Glutamatergic neuron (in vitro differentiated cells): ENCODE measurements at places on chromosomes 16 and 17. TPM values are rescaled to one million over a fixed set of nuclear protein-coding genes. Genes with fewer than 3 reads are reported as not detected.

DNA sequence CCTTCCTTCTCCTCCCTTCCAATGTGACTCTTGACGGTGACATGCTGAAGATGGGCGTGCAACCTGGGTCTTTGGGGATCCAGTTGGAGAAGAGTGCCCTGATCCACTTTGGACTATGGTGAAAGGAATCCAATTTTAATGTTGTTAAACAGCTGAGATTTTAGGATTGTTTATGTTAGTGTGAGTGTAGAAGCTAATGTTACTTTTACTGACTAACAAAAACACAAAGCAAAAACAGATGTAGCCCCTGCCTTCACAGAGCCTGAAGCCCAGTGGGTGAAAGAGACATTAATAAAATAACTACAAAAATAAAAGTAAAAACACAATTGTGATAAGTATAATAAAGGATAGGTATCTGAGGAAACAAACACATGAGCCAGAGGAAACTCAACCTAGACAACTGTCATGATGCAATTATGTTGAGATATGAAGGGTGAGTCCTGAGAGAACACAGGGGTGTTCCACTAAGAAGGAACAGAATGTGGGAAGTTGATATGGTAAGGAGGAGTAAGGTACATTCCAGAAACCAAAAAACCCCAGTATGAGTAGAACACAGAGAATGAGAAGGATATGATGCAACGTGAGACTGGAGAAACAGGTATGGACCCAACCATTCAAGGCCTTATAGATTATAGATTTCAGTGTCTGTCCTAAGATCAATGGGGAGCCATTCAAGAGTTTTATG, 115.1 kb upstream of the PMFBP1 start:
- H3K27ac ChIP-seq, result no peak overlapping the region
- no peaks in the 10 kb centered on the region for H3K36me3 ChIP-seq
- DNase-seq, result no peak
- no peak overlapping the region for H3K4me3 ChIP-seq

GRCh38 chr16:17926866-17927399, 409.6 kb downstream of the NPIPA8 start:
- H3K4me3 ChIP-seq, result no peak overlapping the region
- no peak overlapping the region for H3K27ac ChIP-seq
- H3K27me3 ChIP-seq, result no peaks in the 10 kb centered on the region

GRCh38 chr16:66291833-66292232, 74.7 kb upstream of the CDH5 start:
- no peaks in the 10 kb centered on the region for H3K36me3 ChIP-seq
- H3K4me1 ChIP-seq, result no peaks in the 10 kb centered on the region
- H3K27me3 ChIP-seq, result peaks cover 2% of the 10 kb centered on the region

- H3K36me3 ChIP-seq, result no peaks in the 10 kb centered on the region
- DNase-seq, result no peak
- no peak overlapping the region for H3K4me3 ChIP-seq
- H3K27ac ChIP-seq, result no peak overlapping the region
- H3K4me1 ChIP-seq, result peaks cover 8% of the 10 kb centered on the region
These were observed 4.7 kb upstream of the SLC13A2 start for GRCh38 chr17:28468781-28469180.

- DNase-seq, result no peak
- H3K4me1 ChIP-seq, result peaks cover 23% of the 10 kb centered on the region
- peaks cover 6% of the 10 kb centered on the region for H3K27me3 ChIP-seq
- H3K36me3 ChIP-seq, result no peaks in the 10 kb centered on the region
These were observed 70.8 kb downstream of the ABR start for GRCh38 chr17:1108765-1109605.

DNA sequence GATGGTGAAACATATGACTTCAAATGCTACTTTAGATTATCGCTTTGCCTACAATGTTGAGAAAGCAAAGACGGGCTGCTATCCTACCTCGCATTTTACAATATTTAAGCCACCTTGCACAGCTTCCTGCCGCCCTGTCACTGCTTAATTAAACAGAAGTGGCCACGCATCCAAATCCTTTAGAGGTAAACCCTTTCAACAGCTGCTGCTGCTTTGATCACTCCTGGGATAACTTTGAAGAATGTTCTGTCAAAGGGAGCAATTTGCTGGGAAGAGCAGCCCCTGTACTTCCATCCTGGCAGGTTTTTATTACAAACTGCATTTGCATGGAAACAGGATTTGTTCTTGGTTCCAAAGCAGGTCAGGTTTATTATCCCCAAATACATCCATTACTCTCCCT, 24.2 kb upstream of the SSTR2 start:
- no peak overlapping the region for H3K27ac ChIP-seq
- peaks cover 16% of the 10 kb centered on the region for H3K36me3 ChIP-seq
- H3K27me3 ChIP-seq, result peaks cover 4% of the 10 kb centered on the region
- DNase-seq, result no peak
- peaks cover 8% of the 10 kb centered on the region for H3K4me1 ChIP-seq

DNA sequence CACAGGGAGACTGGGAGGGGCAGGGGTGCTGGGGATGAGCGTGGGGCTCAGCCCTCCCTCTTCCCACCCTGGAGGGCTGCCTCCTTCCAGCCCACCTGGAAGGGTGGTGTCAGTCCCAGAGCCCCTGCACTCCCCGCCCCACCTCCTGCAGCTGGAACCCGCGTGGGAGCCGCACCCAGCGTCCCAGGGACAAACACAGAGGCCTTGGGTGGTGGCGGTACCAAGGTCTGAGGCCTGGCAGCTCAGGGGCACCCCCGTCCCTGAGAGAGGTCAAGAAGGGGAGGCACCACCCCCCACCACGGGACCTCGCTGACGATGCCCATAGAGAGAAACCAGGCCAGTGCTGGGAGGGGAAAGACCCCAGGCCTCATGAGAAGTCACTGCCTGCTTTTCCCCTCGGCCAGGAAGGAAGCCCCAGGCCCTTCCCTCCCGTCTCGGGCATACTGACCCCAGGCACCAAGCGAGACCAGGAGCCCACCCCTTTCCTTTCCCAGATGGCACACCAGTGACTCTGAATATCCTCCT, 4.1 kb downstream of the HS3ST6 start:
- no peak for DNase-seq
- peaks cover 8% of the 10 kb centered on the region for H3K4me1 ChIP-seq
- no peak overlapping the region for H3K27ac ChIP-seq

DNA sequence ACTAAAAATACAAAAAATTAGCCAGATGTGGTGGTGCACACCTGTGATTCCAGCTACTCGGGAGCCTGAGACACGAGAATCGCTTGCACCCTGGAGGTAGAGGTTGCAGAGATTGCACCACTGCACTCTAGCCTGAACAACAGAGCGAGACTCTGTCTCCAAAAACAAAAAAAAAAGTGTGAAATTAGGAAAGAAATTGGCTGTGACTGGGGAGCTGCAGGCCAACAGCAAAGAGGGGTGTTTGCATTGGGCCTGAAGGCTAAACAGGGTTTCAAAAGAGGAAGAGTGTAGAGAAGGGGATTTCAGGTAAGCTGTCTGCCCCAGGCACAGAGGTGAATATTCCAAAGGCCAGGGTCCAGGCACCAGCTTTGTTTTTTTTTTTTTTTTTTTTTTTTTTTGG, 9.4 kb downstream of the BMERB1 start:
- H3K4me3 ChIP-seq, result no peak overlapping the region
- H3K36me3 ChIP-seq, result peaks cover 5% of the 10 kb centered on the region
- peaks cover 2% of the 10 kb centered on the region for H3K4me1 ChIP-seq
- DNase-seq, result no peak

DNA sequence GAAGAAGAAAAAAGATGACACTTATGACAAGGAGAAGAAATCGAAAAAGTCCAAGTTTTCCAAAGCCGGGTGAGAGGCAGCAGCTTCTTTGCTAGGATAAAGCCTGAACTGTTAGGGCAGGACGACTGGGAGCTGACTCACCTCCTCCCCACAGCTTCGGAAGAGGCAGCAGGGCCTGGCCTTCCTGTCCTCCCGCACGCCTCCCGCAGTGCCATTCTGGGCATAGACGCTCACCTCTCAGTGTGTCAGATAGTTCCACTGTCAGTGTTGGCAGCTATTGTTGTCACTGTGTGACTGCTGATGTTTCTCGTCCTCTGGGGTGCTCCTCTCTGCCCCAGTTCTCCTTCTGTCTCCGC, 12.6 kb downstream of the UBN1 start:
- DNase-seq, result no peak
- no peak overlapping the region for H3K27ac ChIP-seq
- no peaks in the 10 kb centered on the region for H3K4me1 ChIP-seq
- H3K27me3 ChIP-seq, result no peaks in the 10 kb centered on the region

DNA sequence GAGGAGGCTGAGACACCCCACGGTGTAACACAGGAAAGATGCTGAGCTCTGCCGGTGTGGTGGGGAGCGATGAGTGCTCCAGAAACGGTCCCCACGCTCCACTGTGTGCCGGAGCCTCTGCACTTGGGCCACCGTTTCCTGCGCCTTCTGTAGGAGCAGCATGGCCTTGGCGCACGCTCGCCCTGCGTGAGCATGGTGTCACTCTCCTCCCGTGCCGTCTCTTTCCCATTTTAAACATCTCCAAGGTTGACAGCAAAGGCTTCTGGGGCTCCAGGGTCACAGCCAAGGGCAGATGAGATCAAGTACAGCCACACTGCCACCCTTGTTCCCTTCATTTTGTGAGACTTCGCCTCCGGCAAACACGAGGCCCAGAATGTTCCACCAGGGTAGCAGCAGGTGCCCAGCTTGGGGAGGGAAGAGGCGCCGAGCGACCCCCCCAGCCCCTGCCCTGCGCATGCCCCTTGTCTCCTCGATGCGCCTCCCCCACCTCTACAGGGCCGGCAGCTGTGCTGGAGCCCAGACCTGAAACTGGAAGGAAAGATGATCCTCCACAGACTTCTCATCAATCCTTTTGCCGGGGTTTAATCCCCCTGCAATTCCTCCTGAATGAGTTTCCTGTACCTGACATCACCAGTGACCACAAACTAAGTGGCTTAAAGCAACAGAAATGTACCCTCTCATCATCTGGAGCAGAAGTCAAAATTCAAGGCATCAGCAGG, 19.9 kb upstream of the OSGIN1 start:
- DNase-seq, result no peak
- H3K36me3 ChIP-seq, result no peaks in the 10 kb centered on the region
- no peak overlapping the region for H3K4me3 ChIP-seq
- peaks cover 8% of the 10 kb centered on the region for H3K4me1 ChIP-seq
- no peak overlapping the region for H3K27ac ChIP-seq
- H3K27me3 ChIP-seq, result peaks cover 10% of the 10 kb centered on the region

DNA sequence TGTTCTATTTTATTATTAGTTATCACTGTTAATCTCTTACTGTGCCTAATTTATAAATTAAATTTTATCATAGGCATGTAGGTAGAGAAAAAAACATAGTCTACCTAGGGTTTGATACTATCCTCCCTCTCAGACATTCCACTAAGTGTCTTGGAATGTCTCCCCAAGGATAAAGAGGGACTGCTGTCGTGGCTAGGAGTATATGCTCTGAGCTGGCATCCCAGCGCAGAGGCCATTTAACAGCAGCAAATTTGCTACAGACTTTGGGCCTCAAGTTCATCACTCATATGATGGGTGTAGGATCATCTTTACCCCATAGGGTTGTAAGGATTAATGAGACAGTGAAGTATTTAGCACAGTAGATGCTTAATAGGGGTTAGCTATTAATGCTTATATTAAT, 56.7 kb downstream of the ZFHX3 start:
- H3K36me3 ChIP-seq, result no peaks in the 10 kb centered on the region
- H3K27me3 ChIP-seq, result peaks cover 4% of the 10 kb centered on the region

DNA sequence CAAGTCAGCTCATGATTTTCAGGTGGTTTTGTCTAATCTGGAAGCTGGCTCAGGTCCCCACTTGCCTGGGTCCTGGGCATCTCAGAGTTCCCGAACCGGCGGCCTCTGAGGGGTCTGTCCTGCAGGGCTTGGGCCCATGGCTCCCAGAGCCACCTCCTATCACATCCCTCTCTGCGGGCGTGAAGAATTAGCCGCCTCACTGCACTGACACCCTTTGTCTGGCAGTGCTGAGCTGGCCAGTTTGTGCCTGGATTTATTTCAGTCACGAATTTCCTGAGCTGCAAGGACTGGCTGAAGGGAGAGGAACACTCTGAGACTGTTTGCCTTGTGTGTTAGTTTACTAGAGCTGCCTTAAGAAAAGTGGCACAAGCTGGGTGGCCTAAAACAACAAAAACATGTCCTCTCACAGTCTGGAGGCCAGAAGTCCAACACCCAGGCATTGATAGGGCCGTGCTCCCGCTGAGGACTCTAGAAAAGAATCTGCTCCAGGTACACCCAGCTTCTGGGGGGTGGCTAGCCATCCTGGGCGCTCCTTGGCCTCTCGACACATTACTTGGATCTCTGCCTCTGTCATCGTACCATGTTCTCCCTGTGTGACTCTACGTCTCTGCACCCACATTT, 217.5 kb upstream of the DYNLRB2 start:
- no peak overlapping the region for H3K27ac ChIP-seq
- H3K4me3 ChIP-seq, result no peak overlapping the region
- no peaks in the 10 kb centered on the region for H3K27me3 ChIP-seq
- H3K4me1 ChIP-seq, result no peaks in the 10 kb centered on the region

DNA sequence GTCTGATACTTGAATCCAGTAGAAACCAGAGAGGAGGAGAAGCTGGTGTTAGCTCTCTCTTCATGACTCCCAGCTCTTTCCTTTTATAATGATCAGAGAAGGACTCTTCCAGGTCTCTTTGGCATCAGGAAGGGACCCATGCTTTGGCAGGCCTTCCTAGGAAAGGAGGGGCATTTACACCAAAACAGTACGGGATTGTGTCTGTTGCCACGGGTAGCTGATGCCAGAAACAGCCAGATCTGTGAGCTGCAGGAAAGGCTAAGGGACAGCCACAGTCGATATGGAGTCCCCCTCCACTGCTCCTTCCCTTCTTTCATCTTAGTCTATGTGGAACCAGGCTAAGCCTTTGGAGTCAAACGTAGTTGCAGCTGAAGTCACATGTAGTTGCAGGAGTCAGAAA, 9.3 kb downstream of the CEP295NL start:
- no peaks in the 10 kb centered on the region for H3K36me3 ChIP-seq
- H3K27me3 ChIP-seq, result peaks cover 4% of the 10 kb centered on the region
- H3K4me3 ChIP-seq, result no peak overlapping the region
- peak overlapping the region; percentile 49 for H3K27ac ChIP-seq

- H3K27ac ChIP-seq, result no peak overlapping the region
- H3K4me1 ChIP-seq, result no peaks in the 10 kb centered on the region
- no peak for DNase-seq
- peaks cover 5% of the 10 kb centered on the region for H3K36me3 ChIP-seq
- peaks cover 4% of the 10 kb centered on the region for H3K27me3 ChIP-seq
These were observed 256.2 kb downstream of the FOXL1 start for GRCh38 chr16:86834451-86835035.

GRCh38 chr17:21275579-21276263, 8.8 kb upstream of the MAP2K3 start:
- no peaks in the 10 kb centered on the region for H3K36me3 ChIP-seq
- peak overlapping the region; percentile 95 for H3K4me3 ChIP-seq
- peak; percentile 97 for DNase-seq
- H3K4me1 ChIP-seq, result peaks cover 8% of the 10 kb centered on the region

GRCh38 chr17:19445105-19445504, 34.1 kb downstream of the RNF112 start:
- H3K4me1 ChIP-seq, result peaks cover 11% of the 10 kb centered on the region
- H3K4me3 ChIP-seq, result no peak overlapping the region
- no peak for DNase-seq
- no peak overlapping the region for H3K27ac ChIP-seq
- H3K36me3 ChIP-seq, result peaks cover 39% of the 10 kb centered on the region
- peaks cover 4% of the 10 kb centered on the region for H3K27me3 ChIP-seq

GRCh38 chr16:66002601-66003000, 363.9 kb upstream of the CDH5 start:
- H3K27ac ChIP-seq, result no peak overlapping the region
- peaks cover 3% of the 10 kb centered on the region for H3K27me3 ChIP-seq
- no peaks in the 10 kb centered on the region for H3K4me1 ChIP-seq
- no peak overlapping the region for H3K4me3 ChIP-seq
- no peak for DNase-seq

The NOS2 gene
- 0.25 TPM for total RNA-seq

The WNK4 gene
- total RNA-seq, result 2.7 TPM

The PPY gene
- total RNA-seq, result not detected

The SRL gene
- 0.37 TPM for total RNA-seq

The CCR7 gene
- not detected for total RNA-seq

The GNGT2 gene
- total RNA-seq, result not detected

The RAB34 gene
- total RNA-seq, result 54.3 TPM

The TGFB1I1 gene
- 19.2 TPM for total RNA-seq
